ENCODE measurements at places on chromosomes 7 and 10. TPM values are rescaled to one million over a fixed set of nuclear protein-coding genes. Genes with fewer than 3 reads are reported as not detected.

GRCh38 chr10:4103603-4104002, 318.6 kb upstream of the KLF6 start:
- DNase-seq, result no peak

- no peak for DNase-seq
These were observed 1.6 kb downstream of the GLCCI1 start for GRCh38 chr7:7970237-7970530.

ZFYVE27 gene
- 20.1 TPM for total RNA-seq

MRLN gene
- not detected for total RNA-seq

DNA sequence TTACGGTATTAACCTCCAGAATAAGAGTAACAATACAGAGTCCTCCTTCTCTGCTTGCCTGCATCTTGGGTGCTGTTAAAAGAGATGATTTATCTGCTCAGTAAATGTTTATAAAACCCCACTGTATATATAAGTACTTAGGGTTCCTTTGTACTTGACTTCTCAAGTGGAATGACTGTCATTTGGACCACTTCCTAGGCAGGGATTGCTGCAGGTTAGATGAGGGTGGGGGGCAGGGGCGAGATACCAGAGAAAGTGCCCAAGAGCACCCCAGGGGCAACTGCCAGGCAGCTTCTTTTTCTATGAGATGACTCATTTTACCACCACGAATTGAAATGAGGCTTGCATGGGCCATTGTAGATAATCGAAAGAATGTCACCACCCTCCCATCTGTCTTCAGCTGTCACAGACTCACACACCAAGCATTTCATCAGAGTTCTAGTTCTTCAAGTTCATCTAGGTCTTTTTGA, 421.9 kb upstream of the GALNT17 start:
- DNase-seq, result no peak

DNA sequence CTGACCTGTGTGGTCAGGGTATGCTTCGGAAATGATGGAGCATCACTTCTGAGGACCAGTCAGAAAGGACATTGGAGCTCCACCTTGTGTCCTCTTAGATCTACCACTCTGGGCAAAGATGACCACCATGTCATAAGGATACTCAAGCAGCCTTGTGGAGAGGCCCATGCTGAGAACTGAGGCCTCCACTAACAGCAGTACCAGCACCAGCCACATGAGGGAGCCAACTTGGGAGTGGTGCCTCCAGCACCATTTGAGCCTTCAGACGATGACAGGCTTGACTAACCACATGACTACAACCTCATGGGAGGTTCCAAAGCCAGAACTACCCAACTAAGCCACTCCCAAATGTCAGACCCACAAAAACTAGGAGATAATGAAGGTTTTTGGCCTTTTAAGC, 116.0 kb downstream of the NPTX2 start:
- DNase-seq, result peak; percentile 76

DNA sequence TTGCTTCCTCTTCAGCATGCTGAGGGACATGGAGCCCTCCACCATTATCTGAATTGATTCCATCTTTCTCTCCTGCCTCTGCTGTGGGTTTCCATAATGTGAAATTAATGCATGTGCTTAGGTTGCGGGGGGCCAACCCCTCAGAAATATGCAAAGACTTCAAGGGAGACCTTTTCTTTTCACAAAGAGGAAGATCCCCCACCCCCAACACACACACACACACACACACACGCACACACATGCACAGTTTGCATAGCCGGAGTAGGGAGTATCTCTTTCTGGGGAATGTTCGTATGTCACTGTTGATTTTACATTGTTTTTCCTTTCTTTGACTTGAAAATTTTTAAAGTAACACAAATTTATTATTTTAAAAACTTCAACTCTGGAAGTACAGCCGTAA, 193.5 kb downstream of the MGMT start:
- DNase-seq, result no peak

DNA sequence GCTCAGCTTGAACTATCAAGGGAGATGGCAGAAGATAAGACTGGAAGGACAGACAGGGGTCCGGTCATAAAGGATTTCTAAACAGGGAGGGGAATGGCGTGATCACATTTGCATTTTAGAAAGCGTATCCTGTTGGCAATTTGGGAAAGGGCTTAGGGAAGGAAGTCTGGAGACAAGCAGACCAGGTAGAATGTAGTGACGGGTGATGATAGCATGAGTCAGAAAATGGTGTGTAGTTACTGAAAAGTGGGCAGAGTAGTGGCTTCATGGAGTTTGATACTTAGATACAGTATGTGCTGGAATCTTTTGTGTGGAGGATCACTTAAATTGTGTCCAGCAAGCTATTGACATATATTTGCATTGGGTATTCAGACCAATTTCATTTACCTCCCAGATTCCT, 61.2 kb downstream of the LRGUK start:
- DNase-seq, result no peak
